ENCODE measurements at places on chromosomes 7 and 10. TPM values are rescaled to one million over a fixed set of nuclear protein-coding genes. Genes with fewer than 3 reads are reported as not detected.

- H3K4me3 ChIP-seq, result peak overlapping the region; percentile 76
- DNase-seq, result peak; percentile 89
- H3K36me3 ChIP-seq, result no peaks in the 10 kb centered on the region
- H3K27ac ChIP-seq, result peak overlapping the region; percentile 82
Observed at GRCh38 chr10:31808258-31809218, 120.1 kb downstream of the ARHGAP12 start.

DNA sequence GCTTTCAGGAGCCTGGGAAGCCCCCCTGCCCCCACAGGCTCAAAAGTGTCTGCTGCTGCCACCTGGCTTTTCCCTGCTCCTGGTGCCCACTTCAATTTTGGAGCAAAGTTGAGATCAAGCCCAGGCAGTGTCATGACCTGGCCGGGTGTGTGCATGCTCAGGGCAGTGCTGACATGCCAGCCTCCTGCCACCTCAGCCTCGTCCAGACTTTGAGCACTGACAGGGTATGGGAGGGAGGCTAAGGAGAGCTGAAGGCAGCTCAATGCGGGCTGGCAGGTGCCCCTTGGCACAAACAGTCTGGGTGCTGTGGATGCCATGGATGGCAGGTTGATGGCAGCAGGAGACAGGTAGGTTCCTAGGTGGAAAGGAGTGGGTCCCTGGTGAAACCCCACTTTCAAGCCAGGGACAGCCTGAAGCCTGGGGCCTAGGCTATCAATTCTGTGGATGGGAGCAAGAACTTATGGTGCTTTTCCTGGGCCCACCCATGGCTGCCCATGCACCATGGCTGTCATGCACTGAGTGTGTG lies 12.3 kb upstream of the ECHDC3 start:
- DNase-seq, result no peak
- H3K27ac ChIP-seq, result no peak overlapping the region
- H3K27me3 ChIP-seq, result no peaks in the 10 kb centered on the region

- H3K27me3 ChIP-seq, result no peaks in the 10 kb centered on the region
- H3K4me1 ChIP-seq, result no peaks in the 10 kb centered on the region
- H3K36me3 ChIP-seq, result peaks cover 2% of the 10 kb centered on the region
Observed at GRCh38 chr7:100369105-100369504, 4.2 kb upstream of the PILRA start.

- no peaks in the 10 kb centered on the region for H3K36me3 ChIP-seq
- no peak for DNase-seq
- no peak overlapping the region for H3K27ac ChIP-seq
- H3K4me1 ChIP-seq, result no peaks in the 10 kb centered on the region
Observed at GRCh38 chr10:28343252-28343651, 40.4 kb upstream of the MPP7 start.

DNA sequence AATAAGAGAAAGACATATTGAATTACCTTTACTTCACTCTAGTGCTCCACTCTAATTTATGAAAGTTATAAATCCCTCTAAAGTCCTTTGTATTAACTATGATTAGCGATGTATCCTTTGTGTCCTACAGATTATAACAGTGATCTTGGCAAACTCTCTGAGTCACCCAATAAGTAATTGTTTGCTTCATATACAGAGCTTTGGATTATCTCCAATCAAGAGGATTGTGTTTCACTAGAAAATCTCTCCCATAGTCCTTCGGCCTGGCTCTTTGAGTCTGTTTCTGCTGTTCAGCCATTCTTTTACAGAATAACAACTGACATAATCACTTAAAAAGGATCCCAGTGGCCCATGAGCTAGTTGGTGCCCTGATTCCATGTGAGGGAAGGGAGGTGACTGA lies 9.5 kb downstream of the LMOD2 start:
- DNase-seq, result peak; percentile 62
- H3K4me3 ChIP-seq, result no peak overlapping the region

DNA sequence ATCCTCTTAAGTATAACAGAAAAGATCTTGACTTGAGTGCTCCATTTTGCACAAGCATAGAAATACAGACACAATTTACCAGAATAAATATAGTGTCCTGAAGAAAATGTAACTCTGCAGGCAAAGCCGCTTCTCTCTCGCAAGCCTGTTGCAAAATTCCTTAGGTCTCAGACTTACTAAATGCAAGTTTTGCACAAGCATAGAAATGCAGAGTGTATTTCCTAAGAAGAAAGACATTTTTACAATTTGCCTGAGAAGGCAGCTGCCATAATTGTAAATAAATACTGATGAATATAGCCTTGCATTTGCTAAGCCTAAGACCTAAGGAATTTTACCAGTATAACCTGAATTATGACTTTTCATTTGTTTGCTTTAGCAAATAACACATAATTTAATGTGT lies 67.1 kb downstream of the AGMO start:
- H3K27me3 ChIP-seq, result no peaks in the 10 kb centered on the region
- H3K27ac ChIP-seq, result no peak overlapping the region
- DNase-seq, result no peak

- no peaks in the 10 kb centered on the region for H3K27me3 ChIP-seq
- no peaks in the 10 kb centered on the region for H3K4me1 ChIP-seq
- no peaks in the 10 kb centered on the region for H3K36me3 ChIP-seq
- H3K27ac ChIP-seq, result no peak overlapping the region
- no peak overlapping the region for H3K4me3 ChIP-seq
Observed at GRCh38 chr7:82141427-82141826, 302.1 kb downstream of the CACNA2D1 start.

The OR2A14 gene
- not detected for total RNA-seq

The DNAH11 gene
- 0.33 TPM for total RNA-seq

The RET gene
- 0.77 TPM for total RNA-seq

The STEAP1 gene
- total RNA-seq, result 69.9 TPM

Measured in fibroblast of lung (primary cell).